Frontal cortex (tissue), 4 donors: ENCODE measurements at places on chromosomes 1 and 21.
A peak's percentile ranks its signal among the peaks of the same experiment; 100 is the strongest.

GRCh38 chr1:213600879-213601278, 386.9 kb upstream of the PROX1 start:
- DNase-seq = no peak

DNA sequence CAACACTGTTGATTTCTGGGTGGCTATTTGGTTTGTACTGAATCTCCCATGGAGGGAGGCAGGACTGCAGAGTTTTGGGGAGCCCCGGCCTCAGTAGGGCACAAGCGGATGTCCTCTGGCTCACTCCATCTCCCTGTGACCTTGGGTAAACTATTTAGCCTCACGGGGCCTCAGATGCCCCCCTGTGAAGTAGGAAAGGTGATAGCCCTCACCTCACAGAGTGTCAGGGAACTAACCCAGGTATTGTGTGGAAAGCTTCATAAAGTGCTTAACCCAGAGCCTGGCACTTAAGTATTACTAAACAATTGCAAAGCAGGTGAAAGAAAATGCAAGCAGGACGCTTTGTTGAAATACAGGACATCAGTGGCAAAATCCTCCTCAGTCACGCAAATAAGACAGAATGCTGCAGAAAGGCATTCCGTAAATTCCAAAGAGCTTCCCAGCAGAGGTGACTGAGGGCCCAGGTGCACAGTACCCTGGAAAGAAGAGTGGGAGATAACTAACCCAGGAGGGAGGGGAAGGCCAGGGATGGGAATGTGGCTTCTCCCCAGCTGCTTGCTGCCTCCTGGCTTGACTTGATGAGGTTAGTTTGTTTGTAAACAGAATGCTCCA, 436.3 kb downstream of the PRDM2 start:
- DNase-seq = no peak

DNA sequence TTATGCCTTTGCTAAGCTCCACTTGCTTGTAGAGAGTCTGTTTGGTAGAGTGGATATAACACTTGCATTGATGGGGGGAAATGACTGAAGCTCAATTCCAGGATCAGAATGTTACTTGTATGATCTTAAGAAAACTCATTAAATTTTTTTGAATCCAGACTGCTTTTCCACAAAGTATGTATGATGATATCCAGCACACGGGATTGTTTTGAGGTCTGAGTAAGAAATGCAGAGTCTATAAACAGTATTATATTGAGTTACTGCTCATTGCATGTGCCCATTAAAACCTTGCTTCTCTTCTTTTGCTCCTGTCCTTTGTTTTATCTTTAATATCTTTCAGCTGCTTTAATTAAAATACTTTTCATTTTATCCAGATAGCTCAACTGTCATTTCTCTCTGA, 570.4 kb upstream of the ZRANB2 start:
- no peak for DNase-seq

DNA sequence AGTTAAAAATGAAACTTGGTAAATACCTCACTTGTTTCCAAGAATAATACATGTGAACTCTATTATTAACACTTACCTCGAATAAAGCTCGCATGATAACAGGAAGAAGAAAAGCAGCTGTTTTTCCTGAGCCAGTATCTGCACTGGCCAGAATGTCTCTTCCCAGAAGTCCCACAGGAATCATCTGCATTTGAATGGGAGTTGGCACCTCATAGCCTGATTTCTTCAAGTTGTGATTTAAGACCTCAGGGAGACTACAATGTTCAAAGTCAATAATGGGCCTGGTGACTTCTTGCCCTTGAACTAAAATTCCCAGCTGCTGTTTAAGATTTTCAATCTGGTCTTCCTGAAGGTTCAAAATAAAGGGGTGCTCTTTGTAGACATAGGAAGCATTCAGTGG, 3.8 kb downstream of the DDX59 start:
- no peak for DNase-seq

GRCh38 chr21:38646213-38646837, 148.0 kb upstream of the ERG start:
- DNase-seq = no peak

GRCh38 chr1:153617663-153618062, 1.5 kb upstream of the S100A14 start:
- no peak for DNase-seq

GRCh38 chr1:214330222-214330621, 49.3 kb downstream of the SMYD2 start:
- DNase-seq = no peak

DNA sequence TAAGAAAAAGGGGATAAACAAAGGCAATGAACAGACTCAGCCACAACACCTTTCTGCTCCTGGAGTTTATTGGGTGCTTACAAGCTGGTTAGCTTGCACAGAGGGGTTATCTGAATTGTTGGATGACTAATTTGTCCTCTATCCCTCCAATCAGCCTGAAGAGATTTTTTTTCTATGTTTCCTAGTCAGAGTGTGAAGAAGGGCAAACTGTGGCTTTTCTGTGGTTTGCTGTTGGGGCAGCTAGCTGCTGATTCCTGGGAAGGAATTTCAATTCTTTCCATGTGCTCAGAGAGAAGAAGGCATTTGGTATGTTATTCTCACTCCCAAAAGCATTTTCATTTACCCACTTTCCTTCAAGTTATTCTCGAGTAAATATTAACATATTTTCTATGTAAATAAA, 48.6 kb downstream of the PCP4 start:
- no peak for DNase-seq

- peak; percentile 8 for DNase-seq
Measured at GRCh38 chr1:94335950-94336349, 82.2 kb upstream of the ABCD3 start.

- no peak for DNase-seq
Measured at GRCh38 chr1:87937831-87938395, 609.2 kb downstream of the LMO4 start.

DNA sequence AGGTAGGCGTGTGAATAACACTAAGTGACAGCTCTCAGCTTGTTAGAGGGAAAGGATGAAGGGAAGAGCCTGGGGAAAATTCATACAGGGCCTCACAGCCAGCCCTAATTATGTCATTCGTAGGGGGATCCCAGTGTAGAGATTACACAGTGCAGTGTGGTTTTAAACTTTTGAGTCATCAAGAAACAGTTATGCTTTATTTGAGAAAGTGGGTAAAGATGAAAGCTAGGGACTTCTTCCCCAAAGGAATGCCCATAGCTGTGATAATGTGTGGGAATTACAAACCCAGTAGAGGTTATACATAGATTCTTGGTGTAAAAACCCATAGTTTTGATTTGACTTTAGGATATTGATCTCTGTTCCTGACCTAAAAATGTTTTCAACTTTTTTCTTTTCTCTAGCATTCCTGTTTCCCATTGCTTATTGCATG, 1.9 kb downstream of the TTF2 start:
- no peak for DNase-seq

DNA sequence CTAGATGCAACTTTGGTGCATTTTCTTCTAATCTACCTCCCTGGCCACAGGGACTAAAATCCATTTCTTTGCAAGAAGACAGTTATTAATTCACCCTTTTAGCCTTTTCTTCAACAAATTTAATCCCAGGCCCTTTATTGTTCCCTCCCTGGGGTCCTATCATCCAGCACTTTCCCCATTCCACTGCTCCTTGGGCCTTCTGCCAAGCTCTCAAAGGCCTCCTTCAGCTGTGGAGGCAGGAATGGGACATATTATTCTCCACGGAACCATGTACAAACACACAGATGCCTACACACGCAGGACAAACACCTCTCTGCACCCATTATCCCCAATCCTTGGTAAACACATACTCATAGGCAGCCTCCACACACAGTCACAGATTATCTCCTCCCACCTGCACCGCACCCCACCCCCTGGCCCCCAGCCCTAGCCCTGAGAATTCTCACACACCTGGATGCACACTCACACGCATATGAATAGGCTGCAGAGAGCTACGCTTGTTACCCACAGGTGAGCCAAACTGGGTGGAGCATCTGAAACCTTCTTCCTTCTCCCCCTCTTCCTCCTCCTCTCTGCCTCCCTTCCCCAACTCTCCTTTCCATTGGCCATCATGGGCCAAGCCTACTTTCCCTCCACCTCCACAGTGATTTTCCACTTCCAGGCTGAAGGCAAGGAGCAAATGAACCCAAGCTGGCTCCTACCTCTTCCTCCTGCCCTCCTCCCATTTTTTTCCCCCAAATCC, 11.7 kb downstream of the TAGLN2 start:
- no peak for DNase-seq

GRCh38 chr1:5742032-5742431, 250.2 kb downstream of the NPHP4 start:
- no peak for DNase-seq

DNA sequence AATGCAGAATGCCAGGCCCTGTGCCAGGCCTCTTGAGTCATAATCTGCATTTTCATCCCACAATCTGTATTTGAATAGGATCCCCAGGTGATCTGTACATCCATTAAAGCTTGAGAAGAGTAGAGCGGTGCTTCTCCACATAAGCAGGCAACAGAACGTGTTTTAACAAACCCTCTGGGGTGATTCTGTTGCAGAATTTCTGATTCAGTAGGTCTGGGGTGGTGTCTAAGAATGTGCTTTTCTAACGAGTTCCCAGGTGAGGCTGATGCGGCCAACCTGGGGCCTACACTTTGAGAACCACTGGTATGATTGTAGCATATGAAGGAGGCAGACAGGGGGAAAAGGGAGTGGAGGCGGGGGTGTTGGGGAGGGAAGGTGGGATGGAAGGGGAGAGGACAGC, 78.4 kb upstream of the POU3F1 start:
- DNase-seq = no peak

DNA sequence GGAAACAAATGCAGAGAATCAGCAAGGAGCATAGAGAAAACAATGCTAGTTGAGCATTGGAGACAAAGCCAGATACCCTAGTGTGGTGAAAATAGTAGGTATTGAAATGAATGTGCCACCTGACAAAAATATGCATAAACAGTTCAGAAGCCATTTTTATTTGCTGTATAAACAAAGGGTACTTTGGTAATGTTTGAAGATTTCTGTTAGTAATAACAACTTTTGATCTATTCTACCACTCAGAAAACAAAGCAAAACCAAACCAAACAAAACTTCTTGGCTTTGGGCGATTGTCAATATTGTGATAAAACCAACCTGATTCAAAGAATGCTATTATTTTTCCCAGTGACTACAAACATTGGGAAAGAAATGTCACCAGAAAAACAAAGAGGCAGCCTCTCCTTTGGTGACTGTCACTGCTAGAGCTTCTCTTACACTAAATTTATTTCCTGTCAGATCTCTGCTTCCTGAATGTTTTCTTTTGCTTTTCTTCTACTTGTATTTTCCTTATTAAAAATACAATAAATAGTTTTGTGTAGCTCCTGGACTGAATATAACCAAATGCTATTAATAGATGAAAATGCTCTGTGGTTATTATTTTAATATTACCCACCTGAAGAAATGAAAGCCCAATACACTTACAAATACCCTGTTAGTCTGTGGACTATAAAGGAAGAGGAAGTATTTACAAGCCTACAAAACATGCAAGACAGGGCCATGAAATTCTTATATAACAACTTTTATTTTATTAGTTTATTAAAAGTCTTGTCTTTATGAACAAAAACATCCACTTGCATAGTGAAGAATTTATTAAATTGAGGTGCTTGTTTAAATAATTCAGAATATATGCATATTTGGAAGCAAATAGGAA, 5.7 kb downstream of the ATP6V1G3 start:
- no peak for DNase-seq

- no peak for DNase-seq
Measured at GRCh38 chr1:167206166-167206835, 14.4 kb upstream of the POU2F1 start.

- no peak for DNase-seq
Measured at GRCh38 chr1:97158691-97159096, 437.1 kb downstream of the PTBP2 start.

- no peak for DNase-seq
Measured at GRCh38 chr1:84301785-84302385, 377 bp downstream of the SAMD13 start.

DNA sequence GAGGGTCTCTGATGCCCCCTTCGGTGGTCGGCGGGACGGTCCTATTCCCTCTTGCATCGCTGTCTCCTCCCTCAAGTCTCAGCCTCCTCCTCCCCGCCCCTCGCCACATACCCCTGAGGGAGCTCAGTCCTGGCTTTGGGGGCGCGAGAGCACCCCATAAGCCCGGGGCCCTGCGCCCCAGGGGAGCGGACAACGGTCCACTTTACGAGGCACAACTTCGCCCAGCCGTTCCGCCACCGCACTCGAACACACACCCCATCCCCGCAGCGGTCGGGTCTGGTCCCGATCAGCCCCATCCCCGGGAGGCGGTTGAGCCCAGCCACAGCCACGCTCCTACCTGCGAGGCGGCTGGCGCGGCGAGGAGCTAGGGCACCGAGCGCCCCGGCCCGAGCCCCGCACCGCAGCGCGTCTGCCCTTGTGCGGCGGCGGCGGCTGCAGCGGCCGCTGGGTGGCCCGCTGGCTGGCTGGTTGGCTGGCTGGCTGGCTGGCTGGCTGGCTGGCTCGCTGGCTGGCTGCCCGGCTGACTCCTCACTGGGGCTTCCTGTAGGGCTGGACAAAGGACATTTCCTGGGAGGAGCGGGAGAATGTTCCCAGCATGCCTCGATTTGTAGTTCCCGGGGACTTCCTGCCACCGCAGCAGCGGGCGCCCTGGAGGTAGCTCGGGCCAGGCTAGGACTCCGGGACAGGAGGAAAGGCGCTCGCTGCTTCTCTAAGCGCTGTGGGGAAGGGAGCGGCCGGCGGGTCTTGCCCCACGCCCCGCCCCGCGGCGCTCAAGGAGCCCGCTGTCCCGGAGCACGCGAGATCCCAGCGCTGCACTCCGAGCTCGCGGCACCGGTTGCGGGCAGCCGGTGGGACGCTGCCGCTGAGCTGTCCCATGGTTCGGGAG, at the start of gene ZNF697:
TSS of gene ZNF697 (minus strand) at position 533 of the 886 bp plus-strand sequence. CDS start 22,166 bp downstream, outside the sequence.
- peak; percentile 95 for DNase-seq

DNA sequence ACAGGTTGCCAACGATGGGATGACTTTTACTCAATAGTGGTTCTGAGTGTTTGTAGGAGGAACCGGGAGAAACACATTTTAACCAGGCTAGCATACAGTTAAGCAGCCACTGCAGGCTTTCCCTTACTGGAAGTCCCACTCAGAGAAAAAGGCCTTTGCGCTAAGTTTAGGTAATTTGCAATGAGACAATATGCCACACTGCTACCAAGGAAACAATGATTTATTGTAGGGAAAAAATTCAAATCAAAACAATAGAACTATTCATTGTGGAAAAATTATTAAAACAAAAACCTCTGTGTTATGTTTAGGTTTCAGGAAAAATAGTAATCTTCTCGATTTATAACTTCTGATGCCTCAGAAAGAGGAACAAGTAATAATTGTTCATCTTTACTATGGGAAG, 51.4 kb upstream of the CR2 start:
- no peak for DNase-seq

DNA sequence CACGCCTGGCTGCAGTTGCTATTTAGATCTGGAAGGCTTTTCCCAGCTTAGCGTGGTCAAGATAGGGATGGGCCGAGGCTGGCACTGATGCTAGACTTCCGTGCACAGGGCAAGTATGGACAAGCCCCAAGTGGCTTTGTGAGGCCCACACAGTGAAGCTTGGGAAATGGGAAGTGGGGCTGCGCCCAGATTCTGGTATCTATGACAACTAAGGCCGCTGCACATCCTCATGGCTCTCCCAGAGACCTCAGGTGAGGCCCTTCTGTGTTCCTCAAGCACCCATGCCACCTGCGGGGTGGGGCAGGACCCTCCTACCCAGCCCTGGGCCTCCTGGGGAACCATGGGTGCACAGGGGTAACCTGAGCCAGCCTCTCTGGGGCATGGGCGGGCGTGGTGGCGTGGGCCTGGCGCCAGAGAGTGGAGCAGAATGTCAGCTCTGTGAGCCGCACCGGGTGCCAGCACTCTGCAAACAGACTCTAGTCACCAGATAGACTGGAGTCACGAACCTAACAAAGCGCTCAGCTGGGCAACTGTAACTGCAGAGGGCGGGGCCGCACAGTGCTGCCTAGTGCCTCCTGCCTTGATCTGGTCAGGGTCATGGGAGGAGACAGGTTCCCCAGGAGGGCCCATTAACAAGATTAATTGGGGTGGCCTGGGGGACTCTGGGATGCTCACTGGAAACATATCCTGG, 46.4 kb downstream of the ELF3 start:
- no peak for DNase-seq
